ENCODE measurements at places on chromosomes 1 and 21.

DNA sequence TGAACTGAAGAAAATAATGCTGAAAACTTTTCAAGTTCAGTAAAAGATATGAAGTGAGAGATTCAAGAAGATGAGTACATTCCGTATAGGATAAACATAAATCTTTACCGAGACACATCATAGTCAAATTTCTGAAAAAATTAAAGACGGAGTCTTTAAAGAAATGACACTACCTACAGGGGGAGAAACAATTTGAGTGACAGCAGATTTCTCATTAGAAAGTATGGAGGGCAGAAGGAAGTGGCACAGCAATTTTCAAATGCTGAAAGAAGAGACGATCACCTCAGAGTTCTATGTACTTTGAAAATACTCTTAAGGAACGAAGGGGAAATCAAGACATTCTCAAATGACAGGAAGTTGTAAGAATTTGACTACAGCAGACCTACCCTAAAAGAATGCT is 271.2 kb downstream of the ZP4 start:
- DNase-seq: no peak

GRCh38 chr1:40421431-40422384 is 28.6 kb upstream of the ZFP69B start:
- no peak for DNase-seq

- no peak for DNase-seq
Measured at GRCh38 chr1:53336146-53336545, 8.3 kb upstream of the LRP8 start.

- no peak for DNase-seq
Measured at GRCh38 chr1:178367151-178367550, 129.6 kb downstream of the CLEC20A start.

DNA sequence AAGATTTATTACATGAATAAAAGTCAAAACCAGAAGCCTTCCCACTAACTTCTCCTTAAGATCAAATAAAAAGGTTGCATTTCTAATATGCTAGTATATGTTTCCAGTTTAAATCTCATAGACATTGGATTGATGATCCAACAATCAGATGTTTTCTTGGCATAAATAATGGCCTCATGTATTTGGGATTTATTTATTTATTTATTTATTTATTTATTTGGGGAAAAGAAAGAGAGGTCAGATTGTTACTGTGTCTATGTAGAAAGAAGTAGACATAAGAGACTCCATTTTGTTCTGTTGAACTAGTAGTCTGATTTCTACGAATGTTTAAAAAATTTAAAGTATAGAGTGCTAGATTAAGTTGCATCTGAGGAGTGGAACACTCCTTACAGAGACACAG is 422.4 kb downstream of the ADGRL2 start:
- DNase-seq: no peak

DNA sequence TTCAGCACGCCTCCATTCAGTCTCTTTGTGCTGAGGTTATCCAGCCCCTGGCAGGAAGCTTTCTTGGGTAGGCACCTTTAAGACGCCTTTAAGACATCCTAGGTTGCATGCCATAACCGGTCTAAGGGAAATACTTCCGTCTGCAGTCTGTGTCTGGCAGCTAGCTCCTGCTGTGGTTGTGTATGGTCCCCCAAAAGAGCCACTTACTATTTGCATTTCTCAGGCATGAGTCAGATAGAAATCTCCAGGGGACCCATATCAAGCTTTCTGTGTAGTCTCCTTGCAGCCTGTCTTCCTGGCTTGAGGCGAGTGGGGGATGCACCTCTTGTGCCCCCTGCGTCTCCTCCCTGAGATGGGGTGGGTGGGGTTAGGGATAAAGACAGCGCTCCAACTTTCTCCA is 10.0 kb upstream of the RYR2 start:
- DNase-seq: no peak

GRCh38 chr1:182147136-182147820 is 85.8 kb upstream of the ZNF648 start:
- DNase-seq: no peak

- DNase-seq: no peak
Measured at GRCh38 chr1:61089741-61090140, 7.4 kb downstream of the NFIA start.

DNA sequence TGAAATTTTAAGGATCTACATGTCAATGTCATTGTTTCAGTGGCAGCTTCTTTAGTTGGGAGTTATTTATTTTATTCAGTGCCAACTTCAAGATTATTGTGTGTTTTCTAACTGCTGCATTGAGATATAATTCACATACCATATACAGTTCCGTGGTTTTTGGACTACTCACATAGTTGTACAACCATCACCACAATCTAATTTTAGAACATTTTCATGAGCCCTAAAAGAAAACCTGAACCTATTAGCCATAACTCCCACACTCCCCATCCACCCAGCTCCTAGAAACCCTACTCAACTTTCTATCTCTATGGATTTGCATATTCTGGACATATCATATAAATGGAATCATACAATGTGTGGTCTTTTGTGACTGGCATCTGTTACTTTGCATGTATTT is 220.0 kb downstream of the LRRC40 start:
- no peak for DNase-seq

- no peak for DNase-seq
Measured at GRCh38 chr1:152965853-152966252, 4.6 kb upstream of the SPRR4 start.

GRCh38 chr1:39293375-39294070 is 89.0 kb downstream of the MACF1 start:
- no peak for DNase-seq

DNA sequence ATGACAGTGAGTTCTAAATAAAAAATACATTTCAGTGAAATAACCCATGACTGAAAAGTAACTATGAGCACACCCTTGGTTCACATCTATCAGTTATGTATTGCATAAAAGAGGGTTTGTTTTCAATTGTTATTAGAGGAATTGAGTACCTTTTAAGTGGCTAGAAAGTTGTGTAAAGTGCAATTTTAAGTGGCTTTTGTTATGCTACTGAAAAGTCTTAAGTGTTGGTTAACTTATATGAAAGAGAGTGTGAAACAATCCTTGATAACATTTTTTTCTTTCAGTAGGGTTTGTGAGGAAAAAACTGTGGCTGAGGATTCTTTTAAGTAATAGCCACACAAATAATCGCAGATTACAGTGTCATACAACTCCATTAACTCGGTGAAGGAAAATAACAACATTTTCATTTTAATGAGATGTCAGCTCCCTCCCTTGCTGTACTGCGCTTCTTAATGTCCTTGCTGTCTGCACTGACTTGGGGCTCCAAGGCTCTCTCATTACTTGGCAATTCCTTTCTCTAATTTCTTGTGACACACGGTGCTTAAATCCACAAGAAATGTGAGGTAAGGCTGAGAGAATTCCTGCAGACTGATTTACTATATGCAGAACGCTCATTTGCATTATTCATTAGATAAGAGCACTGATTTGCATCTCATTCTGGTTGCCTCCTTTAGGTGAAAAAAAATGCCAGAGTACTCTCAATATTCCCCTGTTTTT is 40.6 kb downstream of the NTNG1 start:
- DNase-seq: no peak

- peak; percentile 98 for DNase-seq
Measured at GRCh38 chr1:21782868-21783678, at the start of gene USP48. USP48 (minus strand) TSS chr1:21783149; CDS start chr1:21782957, 192 bp downstream.

DNA sequence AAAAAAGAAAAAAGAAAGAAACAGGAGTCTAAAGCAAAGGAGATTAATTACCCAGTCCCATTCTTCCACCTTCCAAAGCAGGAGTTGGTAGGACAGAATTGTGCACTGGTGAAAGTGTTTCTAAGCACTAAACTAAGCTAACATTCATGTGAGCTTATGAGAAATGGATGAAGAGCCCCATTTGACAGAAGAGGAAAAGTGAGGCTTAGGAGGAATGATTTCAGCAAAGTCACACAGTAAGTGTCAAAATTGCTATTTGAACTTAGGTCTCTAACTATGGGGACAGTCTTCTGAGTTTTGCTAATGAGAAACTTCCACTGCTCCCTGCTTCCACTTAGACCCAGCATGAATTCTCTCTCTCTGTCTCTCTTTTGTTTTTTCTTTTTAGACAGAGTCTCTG is 18.7 kb downstream of the LCK start:
- no peak for DNase-seq

DNA sequence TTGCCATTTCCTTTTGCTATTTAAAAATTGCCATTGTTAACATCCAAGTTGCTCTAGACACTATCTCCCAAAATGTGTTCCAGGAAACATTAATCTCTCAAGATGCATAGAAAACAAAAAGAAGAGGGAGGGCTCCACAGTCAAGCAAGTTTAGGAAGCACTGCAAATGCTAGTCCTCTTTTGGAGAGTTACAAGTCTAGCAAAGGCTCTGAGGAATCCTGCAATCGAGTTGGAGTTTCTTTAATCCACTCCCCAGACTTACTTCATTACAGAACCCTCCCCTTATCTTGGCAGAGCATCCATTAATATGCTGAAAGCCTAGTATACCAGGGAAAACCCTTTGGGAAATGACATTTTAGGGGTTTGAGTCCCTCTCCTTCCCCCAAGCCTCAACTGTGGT is 147.9 kb downstream of the SYF2 start:
- no peak for DNase-seq

DNA sequence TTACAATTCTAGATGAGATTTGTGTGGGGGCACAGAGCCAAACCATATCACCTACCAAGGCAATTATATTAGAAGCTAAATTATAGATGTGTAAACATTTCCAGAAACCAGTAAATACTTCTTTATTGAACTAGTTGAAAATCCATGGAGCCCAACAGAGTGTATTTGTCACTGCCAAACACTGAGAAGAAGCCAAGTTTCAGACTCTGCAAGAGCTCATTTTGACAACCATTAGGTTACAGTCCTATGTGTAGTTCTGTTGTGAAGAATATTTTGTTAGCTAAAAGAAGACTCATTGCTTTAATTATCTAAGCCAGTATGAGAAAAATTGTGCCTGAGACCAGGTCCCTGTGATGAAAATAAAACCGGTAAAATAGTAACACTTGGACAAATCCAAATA is 358.9 kb upstream of the SGIP1 start:
- DNase-seq: no peak

DNA sequence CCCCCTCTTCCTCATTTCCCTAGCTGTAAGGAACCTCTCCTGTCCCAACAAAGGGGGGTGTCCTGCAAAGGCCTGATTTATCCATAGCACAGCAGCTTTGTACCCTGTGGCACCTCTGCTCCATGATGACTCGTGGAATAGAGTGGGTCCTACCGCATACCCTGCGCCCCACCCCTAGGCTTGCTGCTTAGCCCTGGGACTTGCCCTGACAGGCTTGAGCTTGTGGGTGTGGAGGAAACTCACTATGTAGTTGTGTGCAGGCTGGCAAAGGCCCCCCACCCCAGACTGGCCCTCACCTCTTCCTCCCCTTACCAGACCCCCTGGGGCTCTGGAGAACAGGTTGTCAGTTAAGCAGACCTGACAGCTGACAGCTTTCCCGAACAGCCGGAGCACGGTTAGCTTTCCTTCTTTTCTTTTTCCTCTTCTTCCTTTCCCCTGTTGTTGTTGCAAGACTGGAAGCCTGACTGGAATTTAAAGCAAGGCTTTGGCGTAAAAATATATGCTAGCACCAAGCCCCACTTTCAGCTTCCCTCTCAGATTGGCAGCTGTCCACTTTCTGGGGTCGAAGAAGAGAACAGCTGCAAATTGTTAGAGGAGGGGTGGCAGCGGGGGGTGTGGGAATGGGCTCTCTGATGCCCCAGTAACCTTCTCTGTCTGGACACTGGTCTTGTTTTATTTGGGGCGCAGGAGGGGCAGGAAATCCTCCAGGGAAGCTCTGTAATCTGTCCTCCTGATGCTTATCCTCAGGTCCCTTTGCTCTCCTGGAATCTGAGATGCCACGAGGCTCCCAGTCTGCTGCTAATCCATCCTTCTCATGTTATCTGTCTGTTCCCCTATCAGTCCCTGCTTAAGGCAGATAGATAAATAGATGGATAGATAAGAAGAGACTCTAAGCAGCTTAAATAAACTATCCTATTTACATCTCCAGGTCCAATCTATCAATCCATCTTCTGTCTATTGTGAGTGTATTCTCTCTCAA is 134.6 kb downstream of the BRINP2 start:
- no peak for DNase-seq

- DNase-seq: peak; percentile 78
Measured at GRCh38 chr1:58883037-58883887, 99.4 kb upstream of the JUN start.

DNA sequence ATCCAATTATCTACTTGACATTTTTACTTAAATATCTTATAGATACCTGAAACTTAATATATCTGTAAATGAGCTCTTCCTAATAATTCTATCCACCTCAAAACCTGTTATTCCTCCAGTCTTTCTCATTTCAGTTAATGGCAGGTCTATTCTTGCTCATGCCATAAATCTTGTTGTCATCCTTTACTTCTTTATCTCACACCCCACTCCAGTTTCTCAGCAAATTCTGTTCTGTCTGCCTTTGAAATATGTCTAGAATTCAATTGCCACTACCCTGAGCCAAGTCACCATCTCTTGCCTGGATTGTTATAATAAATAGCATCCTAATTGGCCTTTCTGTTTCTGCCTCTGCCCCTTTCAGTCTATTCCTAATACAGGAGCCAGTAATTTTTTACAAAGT is 105.8 kb downstream of the MAN1A2 start:
- no peak for DNase-seq

DNA sequence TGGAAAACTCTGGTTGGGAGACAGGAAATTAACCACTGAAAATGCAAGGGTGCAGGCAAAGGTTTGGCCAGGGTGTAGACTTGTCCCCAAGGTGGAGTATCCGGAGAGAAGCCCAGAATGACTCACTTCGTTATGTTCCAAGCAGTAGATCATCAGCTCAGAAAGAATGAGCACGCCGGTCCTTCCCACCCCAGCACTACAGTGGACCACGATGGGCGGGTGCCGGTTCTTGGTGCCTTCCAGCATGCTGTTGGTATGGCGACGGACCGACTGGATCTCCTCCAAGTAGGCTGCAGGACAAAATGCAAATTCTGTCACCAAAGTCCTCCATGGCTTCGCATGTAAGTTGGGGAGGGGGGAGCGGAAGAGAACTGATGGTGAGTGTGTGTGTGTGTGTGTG is 83.4 kb downstream of the SMYD2 start:
- DNase-seq: peak; percentile 71

GRCh38 chr1:59986516-59987310 is 60.1 kb upstream of the CYP2J2 start:
- no peak for DNase-seq

DNA sequence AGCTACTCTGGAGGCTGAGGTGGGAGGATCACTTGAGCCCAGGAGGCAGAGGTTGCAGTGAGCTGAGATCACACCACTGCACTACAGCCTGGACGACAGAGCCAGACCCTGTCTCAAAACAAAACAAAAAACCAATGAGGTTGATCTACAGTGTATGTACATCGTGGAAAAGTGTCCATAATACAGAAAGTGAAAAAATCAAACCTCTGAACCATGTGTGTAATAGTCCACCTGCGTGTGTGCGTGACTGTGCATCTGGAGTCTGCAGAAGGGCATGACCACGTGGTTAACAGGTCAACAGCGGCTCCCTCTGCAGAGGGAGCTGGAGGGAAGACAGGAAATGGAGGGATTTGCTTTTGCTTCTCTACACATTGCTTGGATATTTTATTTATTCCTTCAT is 32.4 kb upstream of the ENO1 start:
- no peak for DNase-seq

GRCh38 chr1:195278644-195279043 is 1329.6 kb downstream of the KCNT2 start:
- no peak for DNase-seq
